ENCODE measurements at places on chromosomes 12 and 14. TPM values are rescaled to one million over a fixed set of nuclear protein-coding genes. Genes with fewer than 3 reads are reported as not detected.

- no peak for DNase-seq
- H3K4me3 ChIP-seq = no peak overlapping the region
- no peak overlapping the region for H3K27ac ChIP-seq
- H3K36me3 ChIP-seq = no peaks in the 10 kb centered on the region
These were observed 53.3 kb upstream of the STK38L start for GRCh38 chr12:27190761-27191160.

DNA sequence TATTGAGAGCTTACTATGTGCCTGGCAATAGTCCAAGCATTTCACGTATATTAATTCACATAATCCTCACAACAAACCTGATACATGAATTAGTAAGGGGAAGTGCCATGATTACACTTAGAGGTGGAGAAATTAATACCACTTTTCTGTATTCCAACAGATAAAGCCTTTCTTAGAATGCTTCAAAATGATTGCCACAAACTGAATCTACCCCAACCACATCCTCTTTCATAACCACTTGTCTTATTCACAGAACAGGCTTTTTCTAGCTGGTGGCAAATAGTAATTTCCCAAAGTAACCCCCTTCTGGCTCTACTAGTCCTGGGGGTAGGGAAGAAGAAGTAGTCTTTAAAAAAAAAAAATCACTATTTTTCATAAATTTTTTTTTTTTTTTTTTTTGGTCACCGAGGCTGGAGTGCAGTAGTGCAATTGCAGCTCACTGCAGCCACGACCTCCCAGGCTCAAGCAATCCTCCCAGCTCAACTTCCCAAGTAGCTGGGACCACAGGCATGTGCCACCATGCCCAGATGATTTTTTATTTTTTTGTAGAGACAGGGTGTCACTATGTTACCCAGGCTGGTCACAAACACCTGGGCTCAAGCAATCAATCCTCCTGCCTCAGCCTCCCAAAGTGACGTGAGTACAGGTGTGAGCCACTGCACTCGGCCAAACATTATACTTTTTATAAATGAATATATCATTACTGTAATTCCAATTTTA is 59.0 kb upstream of the ARID2 start:
- H3K27me3 ChIP-seq = no peaks in the 10 kb centered on the region
- peaks cover 30% of the 10 kb centered on the region for H3K4me1 ChIP-seq
- no peak overlapping the region for H3K27ac ChIP-seq
- DNase-seq = peak; percentile 36

DNA sequence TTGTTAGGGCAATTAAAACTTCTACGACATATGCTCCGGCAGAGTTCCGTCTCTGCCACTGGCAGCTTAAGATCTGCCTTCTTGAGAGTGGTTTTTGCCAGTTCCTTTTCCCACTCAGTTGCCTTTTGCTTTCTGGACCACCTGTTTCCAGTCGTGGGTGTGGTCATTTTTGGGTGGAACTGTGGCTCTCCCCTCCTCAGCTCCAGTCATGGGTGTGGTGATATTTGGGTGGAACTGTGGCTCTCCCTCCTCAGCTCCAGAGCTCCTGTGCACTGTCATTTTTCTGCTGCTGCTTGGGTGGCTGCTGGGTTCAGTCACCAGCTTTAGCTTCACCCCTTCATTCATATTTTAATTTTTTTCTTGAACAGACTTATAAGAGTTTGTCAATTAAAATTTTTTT is 25.3 kb downstream of the WDR20 start:
- no peak overlapping the region for H3K27ac ChIP-seq
- no peak overlapping the region for H3K4me3 ChIP-seq
- no peak for DNase-seq
- H3K4me1 ChIP-seq = no peaks in the 10 kb centered on the region

The SAMD4A gene
- total RNA-seq = 2.3 TPM

GRCh38 chr12:8912914-8913313 is 1.4 kb upstream of the PHC1 start:
- H3K36me3 ChIP-seq = no peaks in the 10 kb centered on the region
- peaks cover 14% of the 10 kb centered on the region for H3K4me1 ChIP-seq
- peak; percentile 19 for DNase-seq
- H3K4me3 ChIP-seq = no peak overlapping the region
- no peaks in the 10 kb centered on the region for H3K27me3 ChIP-seq

DNA sequence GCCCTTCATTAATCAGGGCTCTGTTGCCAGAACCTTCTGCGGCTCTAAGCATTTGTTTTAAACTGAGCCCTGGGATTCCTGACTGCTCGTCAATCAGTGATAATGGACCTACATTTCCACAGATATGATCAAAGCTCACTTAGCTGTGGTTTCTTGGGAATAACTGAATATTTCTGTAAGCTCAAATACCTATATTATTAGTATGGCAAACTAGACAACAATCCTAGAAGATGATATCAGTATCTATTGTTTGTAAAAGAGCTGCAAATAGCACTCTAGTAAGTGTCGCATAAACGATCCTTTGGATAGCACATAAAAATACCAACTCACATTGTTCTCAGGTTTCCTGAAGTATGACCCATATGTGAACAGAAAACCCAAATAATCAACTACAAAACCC is 150.4 kb downstream of the PPM1H start:
- H3K27me3 ChIP-seq = no peaks in the 10 kb centered on the region
- no peaks in the 10 kb centered on the region for H3K4me1 ChIP-seq
- no peak overlapping the region for H3K27ac ChIP-seq
- no peak overlapping the region for H3K4me3 ChIP-seq
- DNase-seq = no peak

DNA sequence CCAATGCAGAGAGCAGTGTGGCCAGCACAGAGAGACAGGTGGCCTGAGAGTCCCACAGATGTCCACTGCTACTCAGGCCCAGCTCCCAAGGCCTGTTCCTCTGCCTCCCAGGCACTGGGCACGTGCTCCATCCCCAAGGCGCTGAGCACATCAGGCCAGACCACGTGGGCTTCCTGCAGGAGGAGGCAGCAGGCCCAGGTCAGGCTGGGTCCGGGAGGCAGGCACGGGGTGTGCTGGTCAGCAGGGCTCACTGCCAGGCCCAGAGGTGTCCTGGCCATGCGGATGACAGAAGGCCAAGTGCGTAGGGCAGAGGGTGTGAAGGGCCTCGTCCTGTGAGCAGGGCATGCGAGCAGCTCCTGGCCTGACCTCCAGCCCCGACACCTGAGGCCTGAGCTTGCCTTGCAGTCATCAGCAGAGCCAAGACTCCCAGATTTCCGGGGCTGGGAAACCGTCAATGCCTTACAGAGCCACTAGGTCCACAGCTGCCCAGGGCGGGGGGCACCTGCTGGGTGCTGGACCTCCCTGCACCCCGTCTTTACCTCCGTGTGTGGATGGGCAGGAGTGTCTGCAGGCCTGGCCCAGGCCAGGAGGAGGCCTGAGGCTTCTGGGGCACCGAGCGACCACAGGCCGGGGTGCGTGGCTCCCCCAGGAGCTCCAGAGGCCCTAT is 14.9 kb downstream of the TRMT61A start:
- H3K27me3 ChIP-seq = no peaks in the 10 kb centered on the region
- no peaks in the 10 kb centered on the region for H3K4me1 ChIP-seq
- no peak overlapping the region for H3K4me3 ChIP-seq
- no peak overlapping the region for H3K27ac ChIP-seq
- no peak for DNase-seq

DNA sequence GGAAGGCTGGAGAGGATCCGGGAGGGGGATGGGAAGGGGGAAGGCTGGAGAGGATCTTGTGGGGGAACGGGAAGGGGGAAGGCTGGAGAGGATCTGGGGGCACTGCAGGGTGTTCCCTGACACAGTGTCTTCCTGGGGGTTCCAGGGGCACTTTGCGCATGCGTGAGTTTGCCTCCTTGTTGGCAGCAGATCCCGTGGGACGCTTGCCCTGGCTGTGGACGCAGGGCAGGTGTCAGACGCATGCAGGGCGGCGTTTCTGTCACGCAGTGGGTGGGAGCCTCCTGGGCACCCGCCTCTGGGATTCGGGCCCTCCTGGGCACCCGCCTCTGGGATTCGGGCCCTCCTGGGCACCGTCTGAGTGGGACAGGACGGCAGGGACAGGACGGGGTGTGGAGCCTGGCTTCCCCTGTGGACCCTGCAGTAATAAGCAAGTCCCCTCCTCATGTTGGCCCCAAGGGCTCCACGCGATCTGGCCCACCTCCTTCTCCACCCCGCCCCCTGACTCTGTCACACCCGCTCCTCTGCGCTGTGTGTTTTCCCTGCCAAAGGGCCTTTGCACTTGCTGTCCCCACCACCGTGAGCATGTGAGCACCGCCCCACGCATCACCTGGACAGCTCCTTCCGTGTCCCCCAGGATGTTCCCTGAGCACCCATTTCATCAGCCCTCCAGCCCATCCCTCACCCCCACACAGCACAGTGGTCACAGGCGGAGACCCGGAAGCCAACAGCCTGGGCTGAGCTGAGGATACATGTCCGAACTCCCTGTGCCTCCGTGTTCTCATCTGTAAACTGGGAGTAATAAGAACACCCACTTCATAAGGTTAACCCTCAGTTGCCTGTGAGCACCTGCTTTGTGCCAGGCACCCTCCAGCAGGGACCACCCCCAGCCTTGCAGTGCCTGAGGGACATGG is 4.4 kb downstream of the MMP17 start:
- no peaks in the 10 kb centered on the region for H3K36me3 ChIP-seq
- no peak overlapping the region for H3K27ac ChIP-seq
- peaks cover under 1% of the 10 kb centered on the region for H3K27me3 ChIP-seq

DNA sequence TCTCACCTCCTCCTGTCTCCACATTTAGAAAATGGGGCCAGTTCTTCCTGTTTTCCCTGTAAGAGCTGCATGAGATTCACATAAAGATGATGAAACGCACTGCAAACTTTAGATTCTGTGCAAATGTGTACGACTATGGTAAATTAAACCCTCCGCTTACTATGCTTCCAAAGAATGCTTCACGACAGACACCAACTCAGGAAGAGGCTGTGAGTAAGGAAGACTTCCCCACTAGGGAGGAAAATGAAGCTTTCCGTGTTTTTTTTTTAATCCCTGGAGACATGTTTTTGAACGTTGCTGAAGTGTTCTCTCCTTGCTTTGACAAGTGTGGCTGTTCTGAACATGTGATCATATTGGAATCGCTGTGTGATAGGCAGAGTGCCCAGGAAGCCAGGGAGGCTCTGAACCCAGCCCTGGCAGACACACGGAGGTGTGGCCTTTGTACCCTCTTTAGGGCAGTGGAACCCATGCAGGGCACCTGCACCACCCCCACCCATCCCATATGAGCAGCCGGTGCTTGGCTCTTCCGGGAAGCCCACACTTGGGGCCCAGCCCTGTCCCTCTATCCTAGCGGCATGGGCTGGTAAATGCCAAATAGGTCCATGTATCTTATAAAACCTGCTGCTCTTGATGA is 7.5 kb upstream of the SYNE3 start:
- H3K27ac ChIP-seq = peak overlapping the region; percentile 73
- H3K4me1 ChIP-seq = peaks cover 63% of the 10 kb centered on the region
- peak overlapping the region; percentile 42 for H3K4me3 ChIP-seq
- no peaks in the 10 kb centered on the region for H3K27me3 ChIP-seq

The STX2 gene
- total RNA-seq = 21.5 TPM

The SIX1 gene
- total RNA-seq = not detected

The SLC6A12 gene
- total RNA-seq = 4.2 TPM

DNA sequence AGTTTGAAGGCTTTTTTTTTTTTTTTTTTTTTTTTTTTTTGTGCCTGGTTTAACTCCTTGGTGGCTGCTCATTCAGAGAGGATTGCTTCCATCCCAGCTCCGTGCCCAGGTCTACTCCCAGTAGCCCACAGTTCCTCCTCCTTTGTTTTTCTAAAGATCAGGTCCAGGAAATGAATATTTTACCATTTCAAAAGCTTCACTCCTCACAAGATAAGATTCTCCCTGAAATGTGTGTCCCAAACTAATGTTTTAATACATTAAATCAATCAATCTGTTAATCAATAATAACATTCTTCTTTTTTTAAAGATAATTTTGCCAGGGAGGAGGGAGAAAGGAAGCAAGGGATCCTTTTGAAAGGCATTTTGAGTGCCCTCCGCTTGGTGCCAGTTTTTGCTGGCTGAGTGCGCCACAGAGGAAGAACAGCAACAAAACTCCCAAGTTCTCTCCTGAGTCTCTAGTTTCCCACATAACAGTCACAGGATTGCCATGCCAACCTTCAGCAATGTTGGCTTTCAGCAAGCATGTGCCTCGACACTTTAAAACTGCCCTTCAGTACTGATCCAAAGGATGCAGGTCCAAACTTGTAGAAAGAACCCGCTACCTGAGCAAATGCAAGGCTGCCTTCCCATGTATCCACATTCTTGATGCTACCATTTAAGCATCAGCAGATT is 99.2 kb downstream of the RMST start:
- no peaks in the 10 kb centered on the region for H3K4me1 ChIP-seq
- DNase-seq = no peak
- no peak overlapping the region for H3K27ac ChIP-seq
- no peaks in the 10 kb centered on the region for H3K36me3 ChIP-seq
- no peak overlapping the region for H3K4me3 ChIP-seq

The TTC8 gene
- total RNA-seq = 1.8 TPM

- H3K4me3 ChIP-seq = peak overlapping the region; percentile 40
- peaks cover 49% of the 10 kb centered on the region for H3K4me1 ChIP-seq
- peak; percentile 74 for DNase-seq
- peak overlapping the region; percentile 74 for H3K27ac ChIP-seq
- no peaks in the 10 kb centered on the region for H3K36me3 ChIP-seq
These were observed 78.6 kb downstream of the ARF6 start for GRCh38 chr14:49971156-49972130.

The CCDC38 gene
- not detected for total RNA-seq

DNA sequence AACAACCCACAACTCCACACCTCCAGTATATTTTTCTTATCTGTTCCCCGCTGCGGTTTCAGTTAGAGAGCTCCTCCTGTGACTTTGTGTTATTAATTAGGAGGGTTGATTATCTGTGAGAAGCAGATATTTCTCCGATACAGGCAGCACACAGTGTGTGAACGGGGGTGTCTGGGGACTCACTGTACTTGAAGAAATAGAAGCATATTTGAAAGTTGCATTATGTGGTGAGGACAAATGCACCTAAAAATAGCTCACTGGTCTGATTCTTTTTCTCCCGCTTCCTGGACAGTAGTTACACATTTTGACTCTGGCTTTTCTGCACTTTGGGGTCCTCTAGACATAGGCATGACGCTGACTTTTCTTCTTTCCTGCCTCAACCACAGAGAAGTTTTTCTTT is 277.7 kb downstream of the VRK1 start:
- H3K4me1 ChIP-seq = peaks cover 9% of the 10 kb centered on the region
- H3K27ac ChIP-seq = no peak overlapping the region
- no peaks in the 10 kb centered on the region for H3K27me3 ChIP-seq
- no peaks in the 10 kb centered on the region for H3K36me3 ChIP-seq

DNA sequence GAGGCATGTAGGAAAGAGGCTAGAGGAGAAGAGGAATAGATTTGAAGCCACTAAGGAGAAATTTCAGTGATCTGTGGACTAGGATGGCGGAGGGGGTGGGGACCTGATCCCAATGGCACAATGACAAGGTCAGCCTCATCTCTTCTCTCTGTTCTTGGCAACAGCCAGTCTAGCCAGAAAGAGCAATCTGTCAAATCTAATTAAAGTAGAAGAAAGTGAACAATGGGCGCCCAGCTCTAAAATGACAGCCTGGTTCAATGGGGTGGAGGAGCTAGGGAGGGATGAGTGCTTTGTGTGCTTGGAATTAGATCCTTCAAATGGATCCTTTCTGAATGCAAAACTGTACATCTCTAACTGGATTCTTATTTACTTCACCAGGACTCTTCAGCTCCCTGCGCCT is 37.2 kb upstream of the TUBA1C start:
- H3K4me1 ChIP-seq = no peaks in the 10 kb centered on the region
- no peak for DNase-seq
- H3K27me3 ChIP-seq = no peaks in the 10 kb centered on the region
- no peaks in the 10 kb centered on the region for H3K36me3 ChIP-seq
